ENCODE measurements at places on chromosomes 7 and 10. TPM values are rescaled to one million over a fixed set of nuclear protein-coding genes. Genes with fewer than 3 reads are reported as not detected.

DNA sequence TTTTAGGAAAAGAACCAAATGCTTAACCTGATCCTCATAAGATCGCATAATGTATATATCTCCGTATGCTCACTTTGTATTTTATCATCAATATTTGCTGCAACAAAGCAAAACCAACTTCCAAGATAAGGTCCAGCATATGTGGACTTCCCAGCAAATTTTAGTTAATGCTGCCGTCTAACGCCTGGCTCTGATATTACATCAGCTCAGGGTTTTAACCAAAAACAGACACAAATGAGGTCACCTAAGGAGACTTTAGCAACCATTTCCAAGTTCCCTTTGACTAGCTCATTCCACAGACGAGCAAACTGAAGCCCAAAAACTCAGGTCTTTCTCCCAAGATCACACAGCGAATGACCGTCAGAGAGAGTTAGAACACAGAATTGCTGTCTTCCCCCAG lies 59.4 kb upstream of the UCN3 start:
- H3K36me3 ChIP-seq: no peaks in the 10 kb centered on the region
- no peak overlapping the region for H3K27ac ChIP-seq
- H3K4me3 ChIP-seq: no peak overlapping the region
- no peaks in the 10 kb centered on the region for H3K27me3 ChIP-seq
- no peak for DNase-seq

DNA sequence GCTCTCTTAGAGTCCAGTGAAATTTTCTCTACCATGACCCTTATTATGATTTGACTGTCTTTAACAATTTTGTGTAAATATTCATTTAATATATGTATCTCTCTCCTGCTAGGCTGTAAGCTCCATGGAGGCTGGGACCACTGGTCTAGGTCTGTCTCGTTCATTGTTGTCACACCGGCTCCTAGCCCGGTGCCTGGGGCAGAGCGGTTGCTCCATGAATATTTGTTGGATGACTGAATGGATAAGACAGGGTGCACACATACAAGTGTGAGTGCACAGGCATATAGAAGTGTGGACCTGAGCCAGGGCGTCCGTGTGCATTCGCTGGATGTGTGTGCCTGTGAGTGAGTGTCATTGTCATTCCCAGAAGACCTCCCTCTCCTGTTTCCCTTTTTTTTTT lies 20.9 kb upstream of the LBX1 start:
- no peak for DNase-seq
- no peaks in the 10 kb centered on the region for H3K4me1 ChIP-seq
- H3K27me3 ChIP-seq: peaks cover 3% of the 10 kb centered on the region
- H3K27ac ChIP-seq: no peak overlapping the region
- no peaks in the 10 kb centered on the region for H3K36me3 ChIP-seq
- no peak overlapping the region for H3K4me3 ChIP-seq

- no peaks in the 10 kb centered on the region for H3K36me3 ChIP-seq
- no peaks in the 10 kb centered on the region for H3K27me3 ChIP-seq
- H3K4me3 ChIP-seq: no peak overlapping the region
- DNase-seq: no peak
These were observed 35.0 kb downstream of the COL13A1 start for GRCh38 chr10:69836731-69837030.

- no peaks in the 10 kb centered on the region for H3K36me3 ChIP-seq
- no peaks in the 10 kb centered on the region for H3K27me3 ChIP-seq
- no peak for DNase-seq
These were observed 156.5 kb downstream of the DOCK4 start for GRCh38 chr7:112049555-112050249.

DNA sequence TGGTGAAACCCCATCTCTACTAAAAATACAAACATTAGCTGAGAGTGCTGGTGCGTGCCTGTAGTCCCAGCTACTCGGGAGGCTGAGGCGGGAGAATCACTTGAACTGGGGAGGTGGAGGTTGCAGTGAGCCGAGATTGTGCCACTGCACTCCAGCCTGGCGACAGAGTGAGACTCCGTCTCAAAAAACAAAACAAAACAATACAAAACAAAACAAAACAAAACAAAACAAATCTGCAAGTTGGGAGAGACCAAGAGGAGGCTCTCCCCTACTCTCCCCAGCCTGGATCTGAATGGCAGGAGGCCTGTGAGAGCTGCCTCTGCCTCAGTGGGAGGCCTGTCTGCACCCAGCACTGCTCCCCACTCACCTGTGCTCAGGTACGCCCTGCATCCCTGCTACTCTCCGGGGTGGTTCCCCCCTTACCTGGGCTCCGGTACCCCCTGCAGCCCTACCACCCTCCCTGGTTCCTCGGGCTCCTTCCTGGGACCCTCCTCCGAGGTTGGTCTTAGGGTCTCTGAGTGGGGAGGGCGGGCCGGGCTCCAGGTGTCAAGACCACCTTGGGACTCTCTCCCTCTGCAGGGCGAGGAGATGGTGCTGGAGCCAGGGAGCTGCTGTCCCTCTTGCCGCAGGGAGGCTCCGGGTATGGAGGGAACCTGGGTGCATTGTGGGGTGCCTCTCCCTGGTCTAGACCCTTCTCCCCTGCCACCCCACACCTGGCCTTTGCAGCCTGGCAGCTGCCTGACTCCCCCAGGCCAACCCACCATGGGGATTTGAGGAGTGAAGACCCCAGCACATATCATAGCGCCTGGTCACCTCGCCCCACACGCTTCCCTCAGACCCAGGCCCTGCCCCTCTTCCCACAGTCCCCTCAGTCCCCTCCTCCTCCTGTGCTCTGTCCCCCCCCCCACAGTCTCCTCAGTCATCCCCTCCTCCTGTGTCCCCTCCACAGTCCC lies 9.5 kb upstream of the ZNF862 start:
- H3K27me3 ChIP-seq: no peaks in the 10 kb centered on the region
- no peaks in the 10 kb centered on the region for H3K36me3 ChIP-seq
- no peak overlapping the region for H3K4me3 ChIP-seq

DNA sequence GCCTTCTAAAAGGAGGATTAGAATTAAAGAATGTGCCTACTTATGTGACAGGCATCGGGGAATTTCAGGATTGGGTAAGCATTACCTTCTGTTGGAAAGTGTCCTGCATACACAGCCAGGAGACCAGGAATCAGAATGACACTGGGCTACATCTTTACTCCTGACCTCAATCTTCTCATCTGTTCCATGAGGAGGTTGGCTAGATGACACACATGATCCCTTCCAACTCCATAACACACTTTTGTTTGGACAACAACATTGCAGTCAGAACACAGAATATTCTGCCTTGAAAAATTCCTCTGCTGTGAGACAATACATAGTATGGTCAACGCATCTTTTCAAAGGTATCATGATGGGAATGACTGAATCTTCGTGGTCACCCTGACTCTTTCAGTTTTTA lies 1281.2 kb upstream of the SORCS1 start:
- no peak overlapping the region for H3K27ac ChIP-seq
- no peaks in the 10 kb centered on the region for H3K36me3 ChIP-seq
- no peak for DNase-seq
- no peak overlapping the region for H3K4me3 ChIP-seq

DNA sequence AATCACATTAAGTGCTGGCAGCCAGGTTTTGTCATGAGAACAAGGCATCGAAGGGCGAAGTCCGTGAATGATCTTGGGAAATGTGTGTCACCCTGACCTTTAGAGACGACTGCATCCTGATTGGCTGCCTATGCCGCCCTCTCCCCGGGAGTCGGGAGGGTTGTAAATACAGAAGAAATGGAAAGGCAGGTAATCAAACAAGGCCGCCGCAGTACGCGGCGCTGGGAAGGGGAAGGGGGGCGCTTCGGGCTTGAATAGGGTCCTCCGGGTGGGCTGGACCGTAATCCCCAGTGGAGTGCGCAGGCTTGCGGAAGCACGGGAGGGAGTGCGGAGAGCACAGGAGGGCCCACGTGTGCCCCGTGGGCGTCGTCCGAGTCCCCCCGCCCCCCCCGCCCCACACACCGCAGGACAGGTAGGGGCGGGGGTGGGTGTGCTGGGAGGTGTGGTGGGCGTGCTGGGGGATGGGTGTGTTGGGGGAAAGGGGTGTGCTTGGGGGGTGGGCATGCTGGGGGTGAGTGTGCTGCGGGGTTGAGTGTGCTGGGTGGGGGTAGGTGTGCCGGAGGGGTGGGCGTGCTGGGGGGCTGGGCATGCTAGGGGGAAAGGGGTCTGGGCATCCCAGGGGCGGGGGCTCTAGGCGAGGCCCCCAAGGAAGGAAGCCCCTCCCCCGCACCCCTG lies 169.4 kb downstream of the ARHGAP12 start:
- H3K27me3 ChIP-seq: no peaks in the 10 kb centered on the region
- peaks cover 14% of the 10 kb centered on the region for H3K4me1 ChIP-seq
- H3K4me3 ChIP-seq: peak overlapping the region; percentile 86
- DNase-seq: peak; percentile 55
- no peaks in the 10 kb centered on the region for H3K36me3 ChIP-seq

CDK6 gene
- 14.6 TPM for total RNA-seq

CFAP70 gene
- total RNA-seq: 2.9 TPM

ANAPC16 gene
- total RNA-seq: 128 TPM

Data from B cell (primary cell).